Fibroblast of the aortic adventitia (primary cell): ENCODE measurements at places on chromosomes 12 and 14.

DNA sequence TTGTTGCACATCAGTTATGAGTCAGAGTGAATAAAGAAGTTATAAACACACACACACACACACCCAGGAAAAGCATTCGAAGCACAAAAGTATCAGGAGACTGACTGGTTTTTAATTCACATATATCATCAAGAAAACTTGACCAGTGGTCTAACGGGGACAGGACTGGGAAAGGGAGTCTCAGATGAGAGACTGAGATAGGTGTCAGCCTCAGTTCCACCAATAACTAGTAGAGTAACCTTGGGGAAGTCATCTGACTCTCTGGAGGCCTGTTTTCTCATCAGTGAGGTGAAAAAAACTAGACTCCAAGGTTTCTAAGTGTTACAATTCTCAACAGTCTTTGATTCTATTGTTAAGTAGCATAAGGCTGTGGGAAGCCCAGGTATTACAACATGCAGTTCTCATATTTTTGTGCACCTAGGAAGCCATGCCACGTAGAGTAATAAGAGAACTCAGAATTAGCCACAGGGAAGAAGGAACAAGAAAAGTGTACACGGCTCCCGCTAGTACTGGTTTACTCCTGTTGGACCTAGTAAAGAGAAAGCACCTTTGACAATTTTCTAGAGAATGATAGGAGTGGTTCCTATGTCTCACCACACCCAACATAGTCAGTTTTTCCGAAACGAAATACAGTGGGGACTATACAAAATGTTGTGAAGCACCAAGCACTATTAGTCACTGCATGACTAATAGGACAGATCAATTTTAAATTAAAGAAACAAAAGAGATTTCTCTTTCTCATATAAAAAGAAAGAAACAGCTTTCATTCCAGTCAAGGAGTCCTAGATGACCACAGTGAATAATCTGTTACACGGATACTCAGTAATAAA is 5.0 kb downstream of the PPTC7 start:
- peak; percentile 89 for DNase-seq

DNA sequence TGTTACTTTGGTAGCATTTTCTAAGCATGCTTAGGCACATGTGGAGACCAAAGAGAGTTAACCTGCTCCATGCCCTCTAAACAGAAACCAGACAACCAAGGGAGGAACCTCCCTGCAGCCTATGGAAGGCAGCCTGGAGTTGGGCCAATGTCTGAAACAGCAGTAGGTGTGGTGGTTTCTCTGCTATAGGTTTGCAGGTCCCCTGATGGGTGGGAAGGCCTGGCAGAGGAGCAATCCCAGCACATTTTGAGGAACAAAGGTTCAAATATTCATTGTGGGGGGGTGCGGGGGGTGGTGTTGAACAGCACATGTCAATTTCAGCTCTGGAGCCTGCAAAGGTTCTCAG is 65.4 kb downstream of the DACT1 start:
- DNase-seq = no peak

GRCh38 chr14:57317248-57317833 is 48.6 kb downstream of the AP5M1 start:
- DNase-seq = peak; percentile 86

DNA sequence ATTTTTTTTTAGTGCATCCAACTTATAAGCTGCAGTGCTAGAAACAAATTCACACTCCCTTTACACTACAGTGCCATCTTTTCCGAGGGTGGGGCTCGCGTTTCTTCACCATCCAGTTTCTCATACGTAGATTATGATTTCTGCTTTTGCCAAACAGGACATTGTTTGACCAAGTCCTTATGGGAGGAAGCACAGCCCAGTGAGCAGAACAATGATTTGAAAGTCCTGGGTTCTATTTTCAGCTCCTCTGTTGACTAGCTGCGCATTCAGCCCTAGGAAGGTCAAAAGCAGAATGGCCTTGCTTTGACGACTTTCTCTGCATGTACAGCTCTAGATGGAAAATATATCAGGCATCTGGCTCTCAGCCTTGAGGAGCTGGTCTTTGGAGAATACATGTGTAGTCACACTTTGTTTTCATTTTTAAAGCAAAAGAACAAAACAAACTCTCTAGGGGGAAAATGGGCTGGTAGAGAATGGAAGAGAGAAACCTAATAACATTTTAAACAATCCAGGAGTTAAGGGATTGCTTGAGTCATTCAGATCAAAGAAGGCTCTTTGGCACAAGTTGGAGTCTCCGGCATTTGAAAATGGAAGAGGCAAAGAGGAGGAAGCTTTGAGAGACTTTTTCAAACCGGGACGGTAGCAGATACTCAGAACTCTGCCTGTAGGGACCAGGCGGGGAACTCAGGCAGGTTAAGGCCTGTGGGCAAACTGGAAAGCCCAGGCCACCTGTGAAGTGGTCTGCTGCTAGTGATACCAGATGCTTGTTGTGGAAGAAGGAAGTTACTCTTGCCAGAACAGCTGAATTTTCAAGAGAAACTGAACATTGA is 257.3 kb upstream of the PLEKHG7 start:
- DNase-seq = peak; percentile 46

DNA sequence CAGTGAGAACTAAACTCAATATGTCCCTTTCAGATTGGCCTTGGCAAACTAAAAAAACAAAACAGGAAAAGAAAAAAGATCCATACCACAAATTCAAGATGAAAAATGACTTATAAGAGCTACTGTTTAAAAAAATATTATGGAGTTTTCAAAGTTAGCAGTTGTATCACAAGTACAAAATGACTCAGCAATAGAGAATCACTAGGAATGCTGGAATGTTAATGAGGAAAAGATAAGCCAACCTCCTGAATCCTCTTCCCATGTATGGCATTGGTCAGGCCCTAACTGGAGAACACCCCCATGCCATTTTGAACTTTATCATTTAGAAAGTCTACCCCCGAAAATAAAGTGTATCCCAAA is 62.2 kb downstream of the PPP1R36 start:
- DNase-seq = peak; percentile 72

DNA sequence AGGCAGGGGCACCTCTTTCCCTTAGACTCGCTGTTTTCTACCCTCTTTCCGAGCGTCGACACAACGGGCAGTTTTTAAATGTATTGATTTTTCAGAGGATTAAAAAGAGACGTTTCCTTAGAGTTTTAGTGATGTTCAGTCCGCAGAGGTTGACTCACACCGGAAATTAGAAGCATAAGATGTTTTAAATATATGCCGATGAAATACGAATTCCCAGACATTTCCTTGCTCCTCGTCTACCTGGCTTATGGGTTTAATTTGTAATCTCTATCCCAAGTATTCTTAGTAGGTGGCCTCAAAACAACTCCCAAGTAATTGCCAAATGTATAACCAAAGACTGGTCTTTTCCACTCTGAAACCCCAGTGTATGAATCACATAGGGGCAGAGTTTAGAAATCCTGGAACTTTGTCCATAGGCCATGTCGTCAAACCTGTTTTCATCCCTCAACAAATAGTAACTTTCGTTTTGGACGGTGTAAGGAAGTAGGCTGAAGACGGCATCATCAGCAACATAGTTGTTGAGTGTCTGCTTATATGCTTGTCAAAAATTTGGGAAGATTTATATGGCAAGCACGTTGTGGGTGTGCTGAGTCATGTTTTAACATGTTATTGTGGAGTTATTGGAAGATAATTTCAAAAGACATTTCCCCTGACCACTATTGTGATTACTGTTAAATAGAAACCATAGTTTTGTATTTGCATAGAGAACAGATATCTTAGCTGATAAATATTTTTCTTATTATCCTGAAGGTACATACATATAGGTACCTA is 824 bp downstream of the TBK1 start:
- peak; percentile 91 for DNase-seq

DNA sequence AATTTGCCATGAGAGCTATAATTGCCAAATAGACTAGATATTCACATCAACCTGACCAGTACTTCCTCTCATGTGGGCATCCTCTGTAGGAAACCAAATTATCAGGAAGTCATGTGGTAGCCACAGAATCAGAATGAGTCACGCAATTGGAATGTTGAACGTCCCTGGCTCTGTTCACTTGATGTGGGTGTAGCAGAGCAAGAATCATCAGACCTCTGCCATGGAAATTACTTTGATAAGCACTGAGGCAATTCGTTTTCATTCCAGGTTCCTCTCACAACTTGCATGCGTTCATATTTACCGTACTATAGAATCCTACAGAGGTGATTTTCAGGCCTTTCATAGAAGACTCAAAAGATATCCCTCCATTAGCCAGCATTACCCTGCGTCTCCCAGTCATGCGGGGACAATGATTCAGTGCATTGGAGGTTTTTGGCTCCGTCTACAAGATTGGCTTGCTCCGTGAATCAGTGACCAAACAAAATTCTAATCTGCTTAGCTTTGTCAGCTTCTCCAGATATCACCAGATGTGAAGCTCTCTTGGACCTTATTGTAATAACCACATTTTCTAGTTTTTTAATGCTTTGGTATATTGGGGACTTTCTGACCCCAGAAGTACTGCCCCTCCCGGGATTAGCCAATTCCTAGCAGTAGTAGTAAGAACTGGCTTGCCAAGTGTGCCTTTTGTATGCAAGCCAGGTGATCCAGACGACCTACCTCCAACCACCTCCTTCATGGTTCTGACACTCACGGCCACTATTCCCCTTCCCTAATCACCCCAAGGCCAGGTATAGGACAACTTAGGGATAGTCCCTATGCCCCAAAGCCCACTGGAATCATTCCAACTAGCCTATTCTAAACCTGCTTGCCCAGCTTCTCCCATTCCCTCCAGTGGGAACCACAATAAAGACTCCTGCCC is 133.4 kb downstream of the KICS2 start:
- peak; percentile 98 for DNase-seq

GRCh38 chr12:112815589-112816321 is 24.2 kb downstream of the RPH3A start:
- DNase-seq = no peak

DNA sequence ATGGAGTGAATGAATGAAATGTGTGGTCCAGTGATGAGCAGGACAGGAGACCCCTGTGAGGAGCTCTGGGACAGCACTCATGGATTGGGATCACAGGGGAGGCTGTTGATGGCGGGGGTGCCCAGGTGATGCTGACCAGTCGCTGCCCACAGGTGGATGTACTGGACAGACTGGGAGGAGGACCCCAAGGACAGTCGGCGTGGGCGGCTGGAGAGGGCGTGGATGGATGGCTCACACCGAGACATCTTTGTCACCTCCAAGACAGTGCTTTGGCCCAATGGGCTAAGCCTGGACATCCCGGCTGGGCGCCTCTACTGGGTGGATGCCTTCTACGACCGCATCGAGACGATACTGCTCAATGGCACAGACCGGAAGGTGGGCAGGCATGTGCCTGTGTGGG is 13.3 kb upstream of the LRP1-AS start:
- no peak for DNase-seq
